GM23338 (cell line): ENCODE measurements at places on chromosomes 5 and 9. TPM values are rescaled to one million over a fixed set of nuclear protein-coding genes. Genes with fewer than 3 reads are reported as not detected.
A peak's percentile ranks its signal among the peaks of the same experiment; 100 is the strongest.

GRCh38 chr9:83304686-83305085 lies 233.5 kb downstream of the FRMD3 start:
- DNase-seq: no peak

AK1 gene
- total RNA-seq: 6.7 and 16.2 TPM in 2 replicates

GRCh38 chr9:98912450-98912849 lies 31.3 kb upstream of the COL15A1 start:
- no peak for DNase-seq

- DNase-seq: peak; percentile 19
These were observed 28.8 kb downstream of the PDE8B start for GRCh38 chr5:77239126-77239741.

IRX2 gene
- 15.8 and 25.3 TPM in 2 replicates for total RNA-seq

C5orf58 gene
- 1.0 TPM in 1 of 2 replicates, not detected in the other for total RNA-seq

DNA sequence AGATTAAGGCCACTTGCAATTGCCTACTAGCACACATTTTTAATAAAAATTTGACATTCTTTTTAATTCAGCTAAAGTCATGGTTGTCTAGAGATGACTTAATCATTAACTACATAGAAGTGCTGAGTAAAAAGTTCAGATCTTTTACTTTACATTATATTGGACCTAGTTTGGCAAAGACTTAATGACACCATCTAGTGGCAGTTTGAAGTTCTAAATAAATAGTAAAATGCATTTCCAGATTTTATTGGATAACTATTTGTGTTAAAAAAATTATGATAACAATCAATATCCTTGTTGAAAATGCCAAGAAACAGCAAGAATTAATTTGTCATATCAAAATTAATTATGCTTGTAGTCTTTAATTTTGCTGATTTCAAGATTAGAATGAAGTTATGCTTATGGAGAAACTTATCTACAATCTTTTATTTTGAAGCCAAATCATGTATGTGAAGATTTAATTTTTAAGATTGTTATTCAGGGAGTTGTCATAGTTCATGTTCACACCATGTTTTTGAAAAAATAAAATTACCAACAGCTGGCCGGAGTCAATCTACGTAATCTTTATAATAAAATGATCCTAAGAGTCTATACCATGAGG lies 69.6 kb upstream of the PJA2 start:
- peak; percentile 27 for DNase-seq

SPINK13 gene
- not detected in 2 replicates for total RNA-seq

DNA sequence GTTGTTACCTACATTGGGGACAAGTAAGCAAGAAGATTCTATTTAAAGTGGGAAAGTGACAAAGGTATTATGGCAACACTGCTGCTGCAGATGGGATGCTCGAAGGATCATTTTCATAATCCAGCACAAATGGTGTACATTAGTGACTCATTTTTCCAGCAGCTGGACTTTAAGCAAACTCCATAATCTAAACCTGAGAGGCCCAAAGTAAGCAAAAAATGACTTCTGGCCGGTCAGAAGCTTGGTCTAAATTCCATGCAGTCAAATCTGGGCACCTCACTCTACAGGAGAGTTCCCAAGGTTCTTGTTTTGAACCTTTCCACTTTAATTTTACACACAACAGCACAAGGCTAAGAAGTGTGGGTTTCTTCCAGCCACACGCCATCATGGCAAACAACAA lies 43.6 kb upstream of the TRAF1 start:
- DNase-seq: no peak
